Uterus (tissue), 4 donors: ENCODE measurements at places on chromosomes 16 and 17. TPM values are rescaled to one million over a fixed set of nuclear protein-coding genes. Genes with fewer than 3 reads are reported as not detected.

DNA sequence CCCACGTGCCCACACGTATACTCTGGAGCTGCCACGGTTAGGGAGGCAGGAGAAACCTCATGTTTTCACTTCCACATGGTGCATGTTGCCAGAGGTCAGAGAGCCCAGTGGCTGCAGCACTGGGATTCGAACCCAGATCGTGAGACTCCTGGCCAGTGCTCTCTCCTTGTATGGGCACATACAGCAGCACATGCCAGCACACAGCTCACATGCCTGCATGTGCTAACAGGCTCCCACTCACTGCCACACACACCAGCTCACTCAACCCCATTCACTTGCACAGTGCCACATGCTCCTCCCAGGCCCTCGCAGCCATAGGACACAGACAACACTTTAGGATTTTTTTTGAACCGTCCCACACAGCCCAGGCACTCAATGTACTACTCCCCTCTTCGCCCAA, 49.5 kb upstream of the MRPS23 start:
- DNase-seq, result peak; percentile 38

CFAP52 gene
- total RNA-seq, result not detected

DNA sequence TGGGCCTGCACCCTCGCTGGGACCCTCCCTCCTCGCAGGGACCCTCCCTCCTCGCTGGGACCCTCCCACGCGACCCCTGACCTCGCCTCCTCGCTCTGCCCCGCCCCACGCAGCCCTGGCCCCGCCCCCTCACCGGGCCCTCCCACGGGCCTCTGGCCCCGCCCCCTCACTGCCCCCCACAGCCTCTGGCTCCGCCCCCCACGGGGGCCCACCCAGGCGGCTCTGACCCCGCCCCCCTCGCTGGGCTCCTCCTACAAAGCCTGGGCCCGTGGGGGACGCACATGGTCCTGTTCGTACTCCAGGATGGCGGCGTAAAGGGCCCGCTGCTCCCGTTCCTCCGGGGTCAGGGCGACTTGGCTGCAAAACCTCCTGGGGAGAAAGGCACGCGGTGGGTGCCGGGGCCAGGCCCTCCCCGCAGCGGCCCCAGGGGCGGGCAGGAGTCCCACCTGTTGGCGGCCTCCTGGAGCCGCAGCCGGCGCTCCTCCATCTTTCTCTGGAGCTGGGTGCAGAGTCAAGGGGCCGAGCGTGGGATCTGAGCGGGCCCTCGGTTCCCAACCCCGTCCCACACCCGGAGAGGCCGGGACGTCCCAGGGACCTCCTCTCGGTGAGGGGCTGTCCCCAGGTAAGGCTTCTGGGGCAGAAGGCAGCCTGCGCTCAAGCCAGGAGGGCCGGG, 9.0 kb downstream of the VPS9D1 start:
- DNase-seq, result no peak

- no peak for DNase-seq
Observed at GRCh38 chr17:8072729-8073461, 14.6 kb downstream of the ALOX12B start.

GRCh38 chr16:69443927-69444631, 19.7 kb downstream of the CYB5B start:
- peak; percentile 51 for DNase-seq

- DNase-seq, result no peak
Observed at GRCh38 chr16:15948532-15949209, 745 bp upstream of the ABCC1 start.

- DNase-seq, result no peak
Observed at GRCh38 chr16:89655062-89655643, 2.4 kb downstream of the CHMP1A start.

DNA sequence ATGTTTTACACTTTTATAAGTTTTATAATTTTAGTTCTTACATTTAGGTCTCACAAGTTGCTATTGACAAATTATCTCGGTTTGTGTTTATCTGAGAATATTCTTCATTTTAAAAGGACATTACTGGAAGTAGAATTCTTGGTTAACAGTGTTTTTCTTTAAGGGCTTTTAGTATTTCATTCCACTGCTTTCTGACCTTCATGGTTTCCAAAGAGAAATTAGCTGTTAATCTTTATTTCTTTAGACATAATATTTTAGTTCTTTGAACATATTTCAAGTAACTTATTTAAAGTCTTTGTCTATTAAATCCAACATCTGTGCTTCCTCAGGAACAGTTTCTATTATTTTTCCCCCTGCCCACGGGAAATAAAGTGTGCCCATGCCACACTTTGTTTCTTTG, 240.1 kb upstream of the AXIN2 start:
- DNase-seq, result no peak
